ENCODE measurements at places on chromosomes 7 and 10.
A peak's percentile ranks its signal among the peaks of the same experiment; 100 is the strongest.

- no peak for DNase-seq
Measured at GRCh38 chr10:131167036-131167860, 144.3 kb downstream of the TCERG1L start.

DNA sequence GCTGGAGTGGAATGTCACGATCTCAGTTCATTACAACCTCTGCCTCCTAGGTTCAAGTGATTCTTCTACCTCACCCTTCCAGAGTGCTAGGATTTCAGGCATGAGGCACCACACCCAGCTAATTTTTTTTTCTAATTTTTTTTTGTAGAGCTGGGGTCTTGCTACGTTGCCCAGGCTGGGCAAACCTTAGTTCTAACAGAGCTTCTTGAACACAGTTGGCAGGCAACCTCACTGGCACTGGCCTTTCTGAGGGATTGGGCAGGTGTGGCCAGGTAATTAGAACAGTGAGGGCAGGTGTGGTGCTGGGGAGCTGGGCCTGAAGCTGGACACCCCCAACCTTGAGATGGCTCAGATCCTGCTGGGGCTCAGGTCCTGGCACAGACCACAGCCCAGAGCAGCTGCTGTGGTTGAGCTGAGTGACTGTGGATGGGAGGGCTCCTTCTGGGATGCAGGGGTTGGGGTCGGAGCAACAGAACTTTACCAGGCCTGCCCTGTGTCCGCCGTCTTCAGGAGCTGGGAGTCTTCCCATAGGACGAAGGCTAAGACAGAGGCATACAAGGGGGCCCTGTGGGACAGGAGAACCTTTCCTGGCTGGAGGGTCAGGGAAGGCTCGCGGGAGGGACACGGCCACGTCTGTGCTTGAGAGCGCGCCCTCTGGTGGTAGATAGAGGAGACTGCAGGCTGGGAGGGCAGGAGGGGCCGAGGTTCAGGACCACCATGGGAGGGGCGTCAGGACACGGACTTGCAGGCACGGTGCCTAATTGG lies 48.2 kb downstream of the COL26A1 start:
- DNase-seq = no peak

- no peak for DNase-seq
Measured at GRCh38 chr10:28470873-28471651, 61.9 kb upstream of the WAC start.

- DNase-seq = no peak
Measured at GRCh38 chr10:3511483-3511882, 273.5 kb downstream of the KLF6 start.

DNA sequence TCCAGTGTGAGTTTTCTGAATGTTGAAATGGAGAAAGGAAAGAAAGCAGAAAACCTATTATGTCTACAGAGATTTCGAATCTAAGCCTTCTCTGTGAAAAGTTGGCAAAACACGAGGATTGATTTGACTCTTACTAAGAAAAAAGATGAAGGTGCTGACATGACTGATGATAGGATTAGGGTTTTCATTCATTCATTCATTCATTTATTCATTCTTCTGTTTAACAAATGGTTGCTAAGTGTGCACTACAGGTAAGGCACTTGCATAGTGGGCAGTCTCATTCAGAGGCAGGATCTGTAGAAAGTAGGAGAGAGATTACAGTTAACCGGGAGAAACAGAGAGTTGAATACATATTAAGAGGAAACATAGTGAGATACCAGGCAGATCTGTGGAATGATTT lies 137.1 kb downstream of the ZNF365 start:
- no peak for DNase-seq

- no peak for DNase-seq
Measured at GRCh38 chr10:91296471-91296870, 76.0 kb downstream of the PCGF5 start.

GRCh38 chr10:102509387-102509786 lies 5.6 kb downstream of the SUFU start:
- DNase-seq = no peak

DNA sequence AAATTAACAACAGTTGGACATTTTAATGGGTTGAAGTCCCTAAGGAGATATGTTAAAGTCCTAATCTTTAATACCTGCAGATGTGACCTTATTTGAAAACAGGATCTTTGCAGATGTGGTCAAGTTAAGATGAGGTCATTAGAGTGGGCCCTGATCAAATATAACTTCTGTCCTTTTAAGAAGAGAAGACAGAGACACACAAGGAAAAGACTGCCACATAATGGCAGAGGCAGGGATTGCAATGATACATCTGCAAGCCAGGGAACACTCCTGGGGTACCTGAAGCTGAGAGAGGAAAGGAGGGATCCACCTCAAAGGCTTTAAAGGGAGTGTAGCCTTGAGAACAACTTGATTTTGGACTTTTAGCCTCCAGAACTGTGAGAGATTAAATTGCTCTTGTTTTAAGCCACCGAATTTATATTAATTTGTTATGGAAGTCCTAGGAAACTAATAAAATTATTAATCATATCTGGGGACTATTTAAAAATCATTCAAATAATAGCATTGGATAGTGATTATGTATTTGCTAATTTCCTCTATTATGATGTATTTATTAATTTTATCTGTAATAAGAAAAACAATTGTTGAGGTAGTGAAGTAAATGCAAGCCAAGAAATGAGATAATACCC lies 700.0 kb upstream of the PCDH15 start:
- DNase-seq = no peak

GRCh38 chr7:128777156-128778123 lies 1.8 kb upstream of the OPN1SW start:
- no peak for DNase-seq

GRCh38 chr10:98399784-98400183 lies 15.2 kb downstream of the PYROXD2 start:
- DNase-seq = no peak

DNA sequence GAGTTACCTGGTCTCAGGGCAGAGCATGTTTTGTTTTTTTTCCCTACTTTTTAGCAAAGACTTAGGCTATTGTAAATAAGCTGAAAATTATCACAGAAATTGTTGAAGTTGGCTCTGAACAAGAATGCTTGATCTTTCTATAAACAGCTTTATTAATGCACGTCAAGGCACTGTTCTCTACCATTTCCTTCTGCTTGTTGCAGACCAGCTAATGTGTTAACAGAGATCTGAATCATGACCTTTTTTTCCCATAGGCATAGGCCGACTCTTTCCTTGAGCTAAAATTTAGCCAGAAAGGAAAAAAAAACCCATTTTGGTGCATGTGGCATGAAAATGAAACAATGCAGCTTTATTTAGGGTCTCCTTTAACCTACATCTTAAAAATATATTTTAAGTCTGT lies 248.5 kb downstream of the SDK1 start:
- DNase-seq = no peak

GRCh38 chr7:31553661-31554081 lies 39.8 kb downstream of the ITPRID1 start:
- DNase-seq = peak; percentile 84

GRCh38 chr10:6002809-6003510 lies 25.6 kb upstream of the IL15RA start:
- DNase-seq = no peak

GRCh38 chr10:132740588-132740987 lies 45.4 kb downstream of the NKX6-2 start:
- no peak for DNase-seq

GRCh38 chr10:5045095-5045494 lies 41.4 kb upstream of the AKR1C2 start:
- no peak for DNase-seq

DNA sequence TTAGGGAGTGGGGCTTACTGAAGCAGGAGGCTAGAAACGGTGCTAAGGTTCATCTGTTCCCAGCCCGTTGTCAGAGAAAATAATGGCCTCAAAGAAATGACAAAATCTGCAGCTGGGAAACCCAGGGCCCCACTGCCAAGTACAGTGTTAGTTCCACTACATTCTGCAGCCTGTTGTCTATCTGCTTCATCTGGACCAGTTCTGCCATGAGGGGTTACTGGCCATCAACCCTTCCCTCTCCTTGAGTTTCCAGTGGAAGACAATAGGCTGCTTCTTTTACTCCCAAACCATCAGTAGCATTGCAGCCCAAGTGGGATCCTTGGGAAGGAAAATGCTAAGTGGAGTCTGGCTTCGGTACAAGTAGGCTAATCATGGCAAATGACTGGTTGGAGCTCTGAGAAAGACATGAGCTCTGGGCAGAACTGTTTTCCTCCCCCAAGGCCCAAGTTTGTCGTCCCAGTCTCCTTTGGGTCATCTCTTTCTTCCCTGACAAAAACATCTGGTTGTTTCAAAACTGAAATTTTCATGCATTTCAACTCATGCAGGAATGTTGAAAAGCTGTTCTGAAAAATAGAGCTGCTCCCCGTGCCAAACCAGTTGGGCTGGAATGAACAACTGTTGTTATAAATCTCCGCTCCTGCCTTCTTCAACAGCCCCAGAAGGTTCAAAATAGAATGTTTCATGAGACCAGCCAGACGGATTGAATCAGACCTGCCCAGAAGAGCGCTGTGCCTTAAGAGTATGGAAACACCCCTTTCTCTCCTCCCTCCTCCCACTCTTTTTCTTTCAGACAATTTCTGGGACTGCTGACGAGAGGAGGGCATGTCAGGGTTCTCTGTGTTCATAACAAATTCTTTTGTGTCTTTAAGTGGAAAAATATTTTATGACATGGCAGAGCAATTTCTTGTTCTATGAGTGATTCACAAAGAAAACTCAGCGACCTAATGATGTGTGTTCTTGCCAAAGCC lies 116.6 kb downstream of the RAB18 start:
- no peak for DNase-seq

DNA sequence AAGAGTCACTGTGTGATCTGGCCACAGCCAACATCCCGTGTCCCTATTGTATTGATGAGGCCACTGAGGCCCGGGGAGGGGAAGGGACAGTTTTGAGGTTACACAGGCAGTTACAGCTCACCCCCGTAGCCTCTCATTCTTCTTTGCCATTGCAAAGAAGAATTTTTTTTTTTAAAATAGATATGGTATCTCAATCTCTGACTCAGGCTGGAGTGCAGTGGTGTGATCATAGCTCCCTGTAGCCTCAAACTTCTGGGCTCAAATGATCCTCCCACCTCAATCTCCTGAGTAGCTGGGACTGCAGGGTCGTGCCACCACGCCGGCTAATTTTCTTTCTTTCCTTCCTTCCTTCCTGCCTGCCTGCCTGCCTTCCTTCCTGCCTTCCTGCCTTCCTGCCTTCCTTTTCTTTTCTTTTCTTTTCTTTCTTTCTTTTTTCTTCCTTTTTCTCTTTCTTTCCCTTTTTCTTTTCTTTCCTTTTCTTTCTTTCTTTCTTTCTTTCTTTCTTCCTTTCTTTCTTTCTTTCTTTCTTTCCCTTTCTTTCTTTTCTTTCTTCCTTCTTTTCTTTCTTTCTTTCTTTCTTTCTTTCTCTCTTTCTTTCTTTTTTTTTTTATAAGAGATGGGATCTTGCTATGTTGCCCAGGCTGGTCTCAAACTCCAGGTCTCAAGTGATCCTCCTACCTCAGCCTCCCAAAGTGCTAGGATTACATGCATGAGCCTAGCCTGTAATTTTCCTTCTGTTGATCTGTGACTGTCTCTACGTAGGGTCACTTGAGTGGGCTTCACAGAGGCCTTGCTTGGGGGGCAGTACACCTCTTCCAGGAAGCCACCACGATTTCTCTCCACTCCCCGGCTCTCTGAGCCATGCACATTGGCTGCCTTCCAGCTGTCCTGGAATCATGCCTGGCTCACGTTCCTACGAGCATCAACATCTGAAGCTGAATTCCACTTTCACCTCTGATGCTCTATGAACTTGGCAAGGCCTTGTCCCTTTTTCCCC lies 31.3 kb downstream of the TMEM270 start:
- no peak for DNase-seq

- no peak for DNase-seq
Measured at GRCh38 chr7:112511451-112512202, 30.8 kb downstream of the LSMEM1 start.

DNA sequence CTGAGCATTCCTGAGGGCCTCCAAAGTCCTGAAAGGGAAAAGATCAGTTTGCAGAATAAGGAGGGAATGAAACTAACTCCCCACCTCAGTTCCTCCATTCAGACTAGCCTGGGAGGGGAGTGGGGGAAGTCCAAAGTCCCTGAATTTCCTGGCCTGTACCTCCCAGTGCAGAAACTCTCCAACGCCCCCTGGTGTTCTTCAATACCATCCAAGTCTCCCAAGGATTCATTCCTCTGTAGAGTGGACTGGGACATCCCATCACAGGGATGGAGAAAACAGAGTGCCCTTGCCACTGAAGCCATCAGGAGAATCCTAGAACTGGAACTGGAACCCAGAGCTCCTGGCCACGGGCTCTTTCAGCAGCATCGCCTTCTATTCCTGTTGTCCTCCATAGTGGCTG lies 1.6 kb upstream of the COL13A1 start:
- DNase-seq = no peak

GRCh38 chr10:66809402-66809801 lies 116.4 kb upstream of the LRRTM3 start:
- DNase-seq = no peak

DNA sequence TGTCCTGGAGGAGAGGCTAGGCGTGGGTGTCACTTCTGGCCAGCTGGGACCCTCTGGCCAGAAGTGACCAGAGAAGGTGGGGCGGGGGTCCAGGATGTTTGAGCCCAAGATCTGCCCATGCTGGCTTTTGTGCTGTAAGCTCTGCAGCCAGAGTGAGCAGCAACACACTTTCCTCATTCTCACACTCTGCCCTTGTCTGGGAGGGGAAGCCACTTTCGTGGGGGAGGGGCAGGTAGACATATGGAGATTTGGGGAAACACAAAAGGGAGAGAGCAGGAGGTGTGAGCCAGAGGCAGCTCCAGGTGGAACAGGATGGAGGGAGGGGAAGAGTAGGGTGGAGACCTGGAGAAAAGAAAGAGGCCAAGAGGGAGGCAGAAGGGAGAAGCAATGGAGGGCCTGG lies 31.5 kb upstream of the ADCYAP1R1 start:
- DNase-seq = no peak

DNA sequence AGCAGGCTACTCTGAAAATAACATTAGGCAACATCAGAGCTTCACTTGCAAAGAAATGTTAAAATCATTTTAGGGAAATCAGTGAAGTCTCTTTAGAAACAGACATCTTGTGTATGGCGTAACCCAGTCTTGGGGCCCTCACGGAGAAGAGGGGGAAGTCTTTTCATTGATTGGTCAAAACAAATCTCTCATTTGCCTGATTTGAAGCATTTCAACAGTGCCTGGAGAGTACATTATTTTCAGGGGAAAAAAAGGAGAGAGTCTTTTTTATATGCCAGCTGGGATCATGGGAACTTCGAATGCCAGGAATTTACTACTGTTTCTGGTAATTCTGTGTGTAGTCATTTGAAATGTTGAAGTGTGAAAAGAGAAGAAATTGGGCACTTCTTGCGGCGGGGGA lies 471.4 kb downstream of the PLXDC2 start:
- no peak for DNase-seq

DNA sequence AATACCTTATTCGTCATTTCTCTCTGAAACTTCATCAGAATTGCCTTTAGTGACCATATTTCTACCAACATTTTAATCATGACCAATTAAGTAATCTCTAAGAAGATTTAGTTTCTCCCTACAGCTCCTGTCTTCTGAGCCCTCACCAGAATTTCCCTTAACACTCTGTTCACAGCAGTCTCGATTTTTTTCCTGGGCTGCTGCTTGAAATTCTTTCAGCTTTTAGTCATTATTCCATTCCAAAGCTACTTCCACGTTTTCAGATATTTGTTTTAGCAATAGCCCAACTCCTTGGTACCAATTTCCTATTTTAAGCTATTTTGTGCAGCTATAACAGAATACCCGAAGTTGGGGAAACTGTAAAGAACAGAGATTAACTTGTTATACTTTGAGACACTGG lies 192.4 kb upstream of the DKK1 start:
- no peak for DNase-seq

- DNase-seq = no peak
Measured at GRCh38 chr10:68516766-68517165, 10.6 kb downstream of the SLC25A16 start.
